ENCODE measurements at places on chromosomes 3 and 15. TPM values are rescaled to one million over a fixed set of nuclear protein-coding genes. Genes with fewer than 3 reads are reported as not detected.

DNA sequence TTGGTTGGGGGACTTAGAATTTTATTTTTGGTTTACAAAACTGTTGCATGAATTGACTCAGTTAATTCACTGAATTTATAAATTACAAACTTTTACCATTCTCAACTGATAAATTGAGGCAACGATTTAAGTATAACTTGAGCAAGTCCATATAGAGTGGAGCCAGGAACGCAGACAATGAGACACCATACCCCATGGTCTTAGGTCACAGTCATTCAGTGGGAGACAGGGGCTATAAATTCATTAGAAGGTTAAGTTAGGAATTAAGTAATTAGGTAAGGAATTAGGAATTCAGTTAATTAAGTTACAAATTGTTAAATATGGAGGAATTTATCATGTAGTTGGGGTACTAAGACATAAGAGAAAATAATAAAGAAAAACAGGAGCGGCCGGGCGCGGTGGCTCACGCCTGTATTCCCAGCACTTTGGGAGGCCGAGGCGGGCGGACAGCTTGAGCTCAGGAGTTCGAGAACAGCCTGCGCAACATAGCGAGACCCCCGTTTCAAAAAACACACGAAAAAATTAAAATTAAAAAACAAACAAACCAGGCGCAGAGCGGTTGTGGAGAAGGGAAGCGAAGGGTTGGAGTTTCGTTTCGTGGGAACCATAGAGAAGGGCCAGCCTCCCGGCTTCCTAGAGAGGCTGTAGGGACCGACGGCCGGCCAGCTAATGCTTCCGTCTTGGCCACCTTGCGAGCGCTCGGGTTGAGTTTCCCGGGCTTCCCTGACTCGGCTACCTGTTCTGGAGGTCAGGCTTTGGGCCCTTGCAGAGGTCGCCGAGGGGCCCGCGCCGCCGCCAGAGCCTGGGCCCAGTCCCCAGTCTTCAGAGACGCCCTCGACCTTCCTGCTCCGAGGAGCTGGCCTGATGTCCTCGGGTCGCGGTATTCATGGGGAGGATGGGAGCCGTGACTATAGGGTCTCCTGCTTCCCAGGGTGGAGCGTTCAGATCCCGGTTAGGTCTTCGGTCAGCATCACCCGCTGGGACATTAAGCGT is at the start of gene ZNF619:
ZNF619 (plus strand) TSS at position 645 of the 993 bp plus-strand sequence. CDS start 858 bp downstream, outside the sequence.
- peak; percentile 90 for DNase-seq

- DNase-seq, result peak; percentile 97
Observed at GRCh38 chr3:50268703-50269451, at the start of gene SEMA3B. SEMA3B (plus strand) TSS chr3:50269147; CDS start chr3:50269241, 94 bp downstream.

GRCh38 chr3:13727890-13728289 is 152.0 kb downstream of the WNT7A start:
- DNase-seq, result no peak

DUOXA2 gene
- 0.37 TPM for polyA plus RNA-seq

All from kidney (tissue), 22 donors.